ENCODE measurements at places on chromosomes 5 and 9. TPM values are rescaled to one million over a fixed set of nuclear protein-coding genes. Genes with fewer than 3 reads are reported as not detected.

GRCh38 chr9:137114613-137115393, at the start of gene DPP7:
Gene DPP7 (minus strand): TSS chr9:137114733. CDS start chr9:137114713, 20 bp downstream.
- H3K4me1 ChIP-seq, result peaks cover 21% of the 10 kb centered on the region
- H3K27me3 ChIP-seq, result no peaks in the 10 kb centered on the region
- peaks cover 14% of the 10 kb centered on the region for H3K36me3 ChIP-seq
- peak; percentile 84 for DNase-seq

DNA sequence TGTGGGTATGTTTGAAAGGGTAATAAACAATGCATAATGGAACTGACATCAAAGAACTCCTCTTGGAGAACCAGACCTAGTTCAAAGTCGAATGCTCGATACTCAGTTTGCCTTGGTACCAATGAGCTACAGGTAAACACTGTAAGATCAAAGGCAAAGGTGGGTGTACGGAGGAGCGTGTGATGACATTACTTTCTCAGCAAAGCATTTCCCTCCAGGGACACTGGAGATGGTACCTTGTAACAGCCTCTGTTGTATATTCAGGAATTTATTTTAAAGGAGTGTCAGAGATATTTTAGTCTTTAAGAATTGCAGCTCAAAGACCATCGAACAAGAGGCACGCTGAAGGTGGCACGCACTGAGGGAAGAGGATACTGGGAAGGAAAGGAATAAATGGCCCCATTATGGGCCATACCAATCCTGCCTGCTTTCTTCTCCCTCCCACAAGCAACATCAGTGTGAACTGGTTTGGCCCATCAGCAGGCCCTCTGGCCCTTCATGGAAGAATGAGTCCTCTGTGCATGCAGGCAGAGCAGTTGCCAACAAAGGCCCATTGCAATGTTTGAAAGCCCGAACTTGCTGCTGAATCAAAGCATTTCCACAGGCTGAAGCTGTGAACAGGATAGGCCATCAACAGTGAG, 410.2 kb downstream of the ACTL7B start:
- H3K27me3 ChIP-seq, result no peaks in the 10 kb centered on the region
- H3K4me3 ChIP-seq, result no peak overlapping the region
- no peak for DNase-seq

- DNase-seq, result no peak
- no peaks in the 10 kb centered on the region for H3K36me3 ChIP-seq
- no peak overlapping the region for H3K4me3 ChIP-seq
- H3K4me1 ChIP-seq, result no peaks in the 10 kb centered on the region
- no peaks in the 10 kb centered on the region for H3K27me3 ChIP-seq
Observed at GRCh38 chr5:164561933-164562872, 1056.8 kb downstream of the MAT2B start.

DNA sequence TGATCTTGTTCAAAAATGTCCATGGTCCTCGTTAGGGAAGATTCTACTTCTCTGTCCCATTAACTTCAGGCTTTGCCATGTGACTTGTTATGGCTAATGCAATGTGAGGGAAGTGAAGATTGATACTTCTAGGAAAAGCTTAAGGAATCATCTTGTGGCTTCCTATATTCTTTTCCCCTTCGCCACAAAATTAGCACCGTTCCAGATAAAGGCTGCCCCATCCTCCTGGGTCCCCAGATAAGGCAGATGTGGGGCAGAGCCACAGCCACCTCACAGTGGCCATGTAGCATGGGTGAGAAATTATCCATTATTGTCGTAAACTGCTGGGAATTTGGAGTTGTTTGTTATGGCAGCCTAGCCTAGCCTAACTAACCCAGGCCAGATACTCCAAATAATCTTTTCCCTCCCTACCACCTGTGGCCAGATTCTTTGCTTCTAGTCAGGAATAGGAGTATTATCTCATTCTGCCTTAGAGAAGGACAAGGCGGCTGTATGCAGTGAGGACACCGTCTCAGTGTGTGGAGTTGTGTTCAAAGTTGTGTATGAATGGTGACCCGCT, 31.9 kb upstream of the BOD1 start:
- H3K27ac ChIP-seq, result no peak overlapping the region
- peaks cover 14% of the 10 kb centered on the region for H3K27me3 ChIP-seq
- H3K36me3 ChIP-seq, result no peaks in the 10 kb centered on the region
- no peak overlapping the region for H3K4me3 ChIP-seq

DNA sequence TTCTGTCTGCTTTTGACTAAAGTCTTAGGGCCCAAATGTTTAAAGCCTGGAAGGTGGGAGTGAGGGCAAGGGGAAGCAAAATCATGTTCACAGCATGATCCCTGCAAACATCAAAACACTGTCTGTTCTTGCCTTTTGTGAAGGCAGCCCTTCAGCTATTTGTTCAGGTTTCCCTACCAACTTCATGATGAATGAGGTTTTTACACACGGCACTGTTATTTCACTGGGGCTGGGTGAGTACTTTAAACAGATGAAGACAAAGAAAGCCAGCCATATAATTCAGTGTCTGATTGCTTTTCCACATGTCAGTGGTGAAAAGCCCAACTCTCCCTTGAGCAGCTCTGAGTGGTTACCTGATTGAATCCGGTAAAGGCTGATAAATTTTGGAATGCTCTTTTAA, 224.7 kb upstream of the GRAMD2B start:
- no peaks in the 10 kb centered on the region for H3K36me3 ChIP-seq
- H3K4me3 ChIP-seq, result no peak overlapping the region
- no peaks in the 10 kb centered on the region for H3K27me3 ChIP-seq
- no peak for DNase-seq
- no peaks in the 10 kb centered on the region for H3K4me1 ChIP-seq
- no peak overlapping the region for H3K27ac ChIP-seq

DNA sequence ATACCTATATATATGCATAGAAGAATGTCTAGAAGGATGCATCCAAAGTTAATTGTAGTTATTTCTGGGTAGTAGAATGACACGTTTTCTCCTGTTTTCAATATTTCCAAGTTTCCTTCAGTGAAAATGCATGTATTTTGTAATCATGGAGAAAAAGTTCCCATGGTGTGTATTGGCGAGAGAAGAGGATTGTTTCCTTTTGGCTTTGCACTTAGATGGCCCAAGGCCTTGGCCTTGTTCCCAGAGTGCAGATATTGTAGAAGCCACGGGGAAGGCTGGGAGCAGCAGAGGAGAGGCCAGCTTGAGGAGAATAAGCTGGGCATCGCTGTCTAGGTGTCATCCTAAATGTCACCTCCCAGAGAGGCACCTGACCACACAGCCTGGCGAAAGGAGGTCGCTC, 44.0 kb downstream of the IRF1 start:
- H3K36me3 ChIP-seq, result peaks cover 53% of the 10 kb centered on the region
- no peak overlapping the region for H3K4me3 ChIP-seq
- H3K4me1 ChIP-seq, result peaks cover 56% of the 10 kb centered on the region
- H3K27me3 ChIP-seq, result no peaks in the 10 kb centered on the region
- DNase-seq, result no peak
- H3K27ac ChIP-seq, result no peak overlapping the region

Gene MEGF10
- total RNA-seq, result not detected

Gene MTAP
- 30.4 TPM for total RNA-seq
